ENCODE measurements at places on chromosomes 5 and 9.

- no peak for DNase-seq
Observed at GRCh38 chr9:95434116-95435073, 82.4 kb downstream of the PTCH1 start.

DNA sequence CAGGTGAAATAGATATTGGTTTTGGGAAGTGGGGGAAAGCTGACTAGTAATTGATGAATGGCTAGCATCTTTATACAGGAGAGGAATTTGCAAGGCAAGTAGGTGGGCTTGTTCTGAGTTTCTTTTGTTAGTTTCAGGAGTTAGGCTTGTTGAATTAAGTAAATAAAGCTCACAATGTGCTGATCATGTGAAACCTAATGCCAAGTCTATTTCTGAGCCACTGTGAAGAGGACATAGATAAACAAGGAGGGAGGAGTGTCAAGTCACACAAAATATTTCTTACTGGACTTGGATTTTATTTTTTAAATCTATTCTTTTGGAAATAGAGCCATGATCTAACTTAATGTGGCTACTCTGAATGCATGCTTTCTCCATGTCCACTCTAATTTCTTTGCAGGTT, 19.9 kb downstream of the GDA start:
- no peak for DNase-seq

- DNase-seq, result no peak
Observed at GRCh38 chr5:149320791-149321330, 24.4 kb upstream of the GRPEL2 start.

DNA sequence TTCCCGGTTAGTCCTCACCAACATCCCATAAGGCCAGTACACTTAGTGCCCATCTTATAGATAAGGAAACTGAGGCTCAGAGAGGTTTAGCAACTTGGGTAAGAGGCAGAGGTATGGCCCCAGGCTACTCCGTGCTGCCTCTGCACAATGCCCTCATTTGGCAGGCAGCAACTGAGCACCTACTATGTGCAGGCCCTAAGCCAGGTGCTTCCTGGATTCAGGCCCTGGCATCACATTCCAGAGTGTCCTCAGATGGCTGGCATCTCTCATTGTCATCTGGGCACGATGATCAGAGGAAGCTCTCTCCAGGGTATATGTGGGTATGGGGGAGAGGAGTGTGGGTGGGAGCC, 53.8 kb upstream of the PSD2 start:
- no peak for DNase-seq

Data from activated naive CD4-positive, alpha-beta T cell treated with anti-CD3 and anti-CD28 coated beads for 36 hours (primary cell).